ENCODE measurements at places on chromosomes 11 and 22.

DNA sequence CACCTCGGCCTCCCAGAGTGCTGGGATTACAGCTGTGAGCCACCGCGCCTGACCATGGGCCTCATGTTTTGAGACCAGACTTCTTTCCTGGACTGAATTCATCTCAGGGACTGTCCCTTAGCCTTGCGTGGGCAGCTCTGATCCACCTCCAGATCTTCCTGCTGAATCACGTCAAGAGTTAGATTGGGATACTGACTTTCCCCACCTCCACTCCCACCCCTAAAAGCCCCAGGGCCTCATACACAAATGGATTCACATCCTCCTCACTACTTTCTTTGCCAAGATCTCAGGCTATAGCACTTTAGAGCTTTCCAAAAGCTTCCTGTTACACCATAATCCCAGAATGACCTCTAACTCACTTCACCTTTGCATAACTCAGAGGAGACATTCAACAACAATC lies 12.1 kb downstream of the CCDC87 start:
- DNase-seq = no peak

DNA sequence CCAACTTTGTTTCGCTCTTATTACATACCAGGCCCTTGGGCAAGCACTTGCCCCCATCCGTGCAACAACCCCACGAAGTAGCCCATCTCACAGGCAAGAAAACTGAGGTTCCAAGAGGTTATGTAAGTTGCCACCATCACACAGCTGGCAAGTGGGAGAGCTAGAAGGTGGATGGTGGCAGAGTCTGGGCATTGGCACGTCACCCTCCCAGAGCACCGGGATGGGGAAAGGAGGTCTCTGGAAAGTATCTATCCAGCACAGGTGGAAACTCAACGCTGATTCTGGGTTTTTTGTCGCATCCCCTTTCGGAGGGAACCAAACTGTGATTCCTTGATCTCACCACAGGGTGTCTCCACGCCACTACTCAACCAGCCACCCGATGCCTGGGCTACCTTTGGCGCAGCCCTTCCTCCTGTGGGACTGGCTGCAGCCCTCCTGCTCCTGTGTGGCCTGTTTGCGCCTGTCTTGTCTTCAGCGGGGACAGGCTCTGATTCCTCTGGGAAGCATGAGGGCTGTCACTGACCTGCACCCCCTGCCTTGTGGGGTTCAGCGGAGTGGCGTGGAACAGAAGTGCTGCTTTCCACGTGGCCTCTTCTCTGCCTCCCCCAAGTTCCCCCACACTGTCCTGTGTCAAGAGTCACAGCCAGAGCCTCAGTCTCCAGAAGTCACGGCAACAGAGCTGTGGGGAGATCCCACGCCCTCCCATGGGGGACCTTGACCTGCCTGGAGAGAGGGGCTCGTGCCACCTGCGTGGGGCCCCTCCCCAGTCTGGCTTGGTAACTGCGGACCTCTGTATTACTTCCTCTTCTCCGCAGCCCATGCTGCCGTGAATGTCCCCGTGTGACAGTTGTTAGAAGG lies 34.4 kb upstream of the TRIM29 start:
- peak; percentile 58 for DNase-seq

- no peak for DNase-seq
Observed at GRCh38 chr22:36922105-36922608, 8.7 kb downstream of the CSF2RB start.

GRCh38 chr11:132036746-132037466 lies 666.5 kb downstream of the NTM start:
- no peak for DNase-seq

- no peak for DNase-seq
Observed at GRCh38 chr22:38540701-38541100, 29.3 kb downstream of the DMC1 start.

GRCh38 chr11:14384338-14384737 lies 25.4 kb upstream of the RRAS2 start:
- DNase-seq = no peak

- no peak for DNase-seq
Observed at GRCh38 chr11:83702796-83703195, 416.6 kb upstream of the CCDC90B start.

- no peak for DNase-seq
Observed at GRCh38 chr22:36017651-36018091, 11.0 kb downstream of the RBFOX2 start.

DNA sequence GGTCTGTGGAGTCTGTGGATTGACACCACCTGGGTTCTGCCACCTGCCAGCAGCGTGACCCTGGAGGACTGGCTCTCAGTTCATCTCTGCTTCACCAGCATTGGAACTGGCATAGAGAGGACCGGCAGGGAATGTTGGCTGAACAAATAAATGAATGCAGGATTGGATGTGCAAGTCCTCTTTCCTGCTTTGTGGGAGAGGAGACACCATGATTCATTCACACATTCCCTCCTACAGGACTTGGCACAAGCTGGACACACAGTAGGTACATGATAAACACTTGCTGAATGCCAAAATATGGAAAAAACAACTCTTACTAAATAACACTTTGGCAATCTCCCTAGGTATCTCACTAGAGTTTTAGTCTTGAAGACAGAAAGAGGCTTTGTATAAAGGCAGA lies 116.6 kb upstream of the NARS2 start:
- no peak for DNase-seq

DNA sequence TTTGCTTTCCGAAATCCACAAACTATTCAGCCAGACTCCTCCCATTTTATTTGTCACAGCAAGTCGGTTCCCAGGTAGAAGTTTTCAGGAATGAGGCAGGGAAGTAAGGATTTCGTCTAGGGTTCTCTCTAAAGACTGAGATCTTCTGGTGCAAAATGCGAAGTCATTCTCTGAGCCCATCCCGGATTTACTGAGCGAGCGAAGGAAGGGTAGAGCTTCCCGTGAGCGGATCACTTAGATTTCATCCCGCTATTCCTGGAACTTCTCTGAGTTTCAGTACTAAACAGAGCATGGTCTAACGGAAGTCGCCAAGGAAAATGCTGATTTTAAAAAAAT lies 3.1 kb upstream of the CALCA start:
- no peak for DNase-seq

DNA sequence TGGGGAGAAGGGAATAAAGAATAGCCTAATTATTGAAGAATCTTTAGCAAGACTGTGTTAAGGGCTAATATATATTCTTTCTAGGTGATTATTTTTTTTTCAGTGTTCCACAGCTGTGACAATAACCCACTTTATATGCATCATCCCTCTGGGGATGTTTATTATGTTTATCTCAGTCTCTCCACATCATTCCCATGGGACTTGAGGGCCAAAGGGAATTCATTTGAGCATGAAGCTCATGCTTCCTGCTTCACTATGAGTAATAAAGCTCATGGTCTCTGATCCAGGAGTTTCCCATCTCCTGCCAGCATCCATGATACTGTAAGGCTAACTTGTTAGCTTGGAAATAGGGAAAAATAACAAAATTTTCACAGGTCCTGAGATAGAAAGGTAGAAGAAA lies 1888.4 kb downstream of the LRRC4C start:
- no peak for DNase-seq

- DNase-seq = peak; percentile 58
Observed at GRCh38 chr11:129846508-129847335, 31.1 kb downstream of the TMEM45B start.

DNA sequence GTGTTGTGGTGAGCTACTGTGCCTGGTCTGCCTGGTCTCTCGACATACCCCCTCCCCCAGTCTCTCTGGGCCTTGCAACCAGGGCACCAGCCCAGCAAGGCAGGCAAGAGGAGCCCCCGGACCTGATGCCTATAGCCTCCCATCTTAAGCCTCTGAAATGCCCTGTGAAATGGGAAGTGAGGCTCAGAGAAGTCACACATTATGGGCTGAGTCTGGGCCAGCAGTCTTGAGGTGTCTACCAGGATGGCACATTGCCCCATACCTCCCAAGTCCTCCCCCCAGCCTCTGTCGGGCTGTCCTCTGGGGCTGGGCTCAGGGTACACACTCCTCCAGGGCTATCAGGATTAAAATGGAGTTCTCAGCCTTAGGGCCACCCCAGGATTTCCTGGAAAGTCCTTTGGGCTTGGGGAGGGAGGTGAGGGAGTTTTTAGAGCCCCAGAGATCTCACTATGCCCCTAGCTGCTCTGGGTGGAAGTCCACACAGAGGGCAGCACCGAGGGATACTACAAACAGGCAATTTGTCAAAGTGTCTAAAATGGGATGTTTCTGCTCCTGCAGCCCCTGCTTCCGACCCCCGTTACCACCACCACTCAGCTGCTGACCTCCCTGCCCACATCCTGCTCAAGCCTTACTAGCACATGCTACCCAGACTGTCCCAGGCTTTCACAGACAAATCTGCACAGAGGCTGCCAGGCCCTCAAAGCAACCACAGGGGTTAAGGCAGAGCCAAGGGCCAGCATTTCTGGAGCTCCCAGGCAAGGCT lies 3.1 kb upstream of the SH3BP1 start:
- DNase-seq = peak; percentile 59

DNA sequence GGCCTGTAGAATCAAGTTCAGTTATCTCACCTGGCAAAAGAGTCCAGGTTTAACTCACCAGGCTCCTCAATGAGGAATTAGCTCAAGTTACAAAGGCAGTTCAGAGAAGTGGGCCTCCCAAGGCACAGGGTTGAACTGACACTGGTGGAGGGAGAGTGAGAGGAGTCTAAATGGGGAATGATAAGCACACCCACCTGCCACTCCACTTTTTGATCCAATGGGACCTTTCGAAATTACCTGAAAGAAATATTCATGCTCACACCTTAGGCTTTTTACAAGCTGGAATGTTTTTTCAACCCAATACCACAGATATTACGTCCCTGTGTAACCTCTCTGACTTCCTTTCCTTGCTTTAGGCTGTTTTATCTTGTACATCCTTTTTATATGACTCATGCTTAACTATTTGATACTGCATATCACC lies 642.7 kb upstream of the TENM4 start:
- no peak for DNase-seq

DNA sequence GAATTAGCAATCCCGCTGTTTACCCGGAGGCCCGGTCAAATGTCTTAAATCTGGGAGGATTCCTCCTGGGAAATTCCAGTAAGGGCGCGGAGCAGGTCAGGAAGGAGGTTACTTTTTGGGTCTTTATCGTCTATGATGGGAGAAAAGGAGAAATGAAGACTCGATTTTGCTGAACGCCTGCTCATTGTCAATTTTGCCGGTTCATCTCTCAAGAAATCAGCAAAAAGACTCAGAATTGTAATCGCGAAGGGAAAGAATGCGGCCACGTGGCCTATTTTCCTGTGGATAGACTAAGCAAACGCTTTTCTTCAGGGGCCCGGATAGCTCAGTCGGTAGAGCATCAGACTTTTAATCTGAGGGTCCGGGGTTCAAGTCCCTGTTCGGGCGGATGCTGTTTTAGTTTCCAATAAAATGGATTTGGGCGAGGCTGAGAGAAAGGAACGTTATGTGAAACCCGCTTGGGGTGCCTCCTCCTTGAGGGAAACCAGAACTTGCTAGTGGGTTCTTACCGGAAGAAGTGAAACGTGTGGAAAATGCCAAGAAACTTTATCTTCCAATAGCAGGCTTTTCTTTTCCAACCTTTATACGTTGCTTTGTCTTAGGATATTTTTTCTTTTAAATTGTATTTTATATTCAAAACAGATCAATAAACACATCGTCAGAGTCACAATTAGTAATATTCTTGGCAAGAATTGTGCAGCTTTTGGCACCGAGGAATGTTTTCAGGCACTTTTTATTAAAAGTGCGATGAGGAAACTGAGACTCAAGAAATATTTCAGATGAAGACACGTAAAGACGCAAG lies 45.0 kb downstream of the OR4D9 start:
- peak; percentile 93 for DNase-seq

- DNase-seq = no peak
Observed at GRCh38 chr11:57203359-57203758, 21.6 kb downstream of the LRRC55 start.

DNA sequence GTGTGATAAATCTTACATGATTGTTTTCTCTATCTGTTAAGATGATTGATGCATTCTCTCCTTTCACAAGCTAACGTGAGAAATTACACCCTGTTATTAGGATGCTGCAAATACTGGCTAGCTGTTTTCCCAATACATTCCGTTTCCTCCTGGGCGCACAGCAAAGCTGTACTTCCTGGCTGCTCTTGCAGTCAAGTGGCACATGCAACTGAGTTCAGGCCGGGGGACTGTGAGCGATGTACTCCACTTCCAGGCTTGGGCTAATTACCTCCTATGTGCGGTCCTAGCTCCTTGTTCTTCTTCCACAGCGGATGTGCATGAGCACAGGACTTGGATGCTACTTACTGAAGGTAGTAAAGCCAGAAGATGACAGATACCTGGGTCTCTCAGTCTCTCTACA lies 234.9 kb upstream of the SESN3 start:
- DNase-seq = no peak

DNA sequence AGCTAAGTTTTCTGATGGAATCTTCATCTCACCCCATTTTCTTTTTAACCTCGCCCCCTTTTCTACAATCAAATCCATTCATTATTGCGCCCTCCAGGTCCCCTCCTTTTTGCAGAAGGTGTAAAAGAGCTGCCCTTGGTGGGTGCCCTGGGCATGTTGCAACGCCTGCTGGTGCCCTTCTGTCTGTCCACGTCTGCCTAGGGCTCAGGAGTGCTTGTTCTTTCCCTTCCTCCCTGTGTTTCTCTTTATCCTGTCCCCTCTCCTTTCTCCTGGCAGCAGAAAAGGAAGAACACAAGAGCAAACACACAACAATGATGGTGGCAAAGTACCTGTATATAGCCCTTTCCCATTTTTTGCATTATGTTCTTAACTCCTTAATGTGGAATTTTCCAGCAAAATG lies 6.2 kb upstream of the TLCD5 start:
- no peak for DNase-seq

DNA sequence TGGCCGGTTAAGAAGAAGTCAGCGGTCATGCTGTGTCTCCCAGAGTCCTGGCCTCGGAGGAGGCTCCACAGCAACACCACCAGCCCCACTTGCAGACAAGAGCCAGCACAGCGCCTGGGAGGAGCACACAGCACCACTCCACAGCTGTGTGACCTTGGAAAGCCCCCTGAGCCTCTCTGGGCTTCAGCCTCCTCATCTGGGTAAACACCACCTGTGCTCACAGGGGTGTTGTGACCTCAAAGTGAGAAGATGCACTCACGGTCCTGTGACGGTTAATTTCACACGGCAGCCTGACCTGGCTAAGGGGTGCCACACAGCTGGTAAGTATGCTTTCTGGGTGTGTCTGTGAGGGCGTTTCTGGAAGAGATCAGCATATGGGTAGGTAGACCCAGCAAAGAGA lies 54.7 kb downstream of the PHF21B start:
- no peak for DNase-seq

DNA sequence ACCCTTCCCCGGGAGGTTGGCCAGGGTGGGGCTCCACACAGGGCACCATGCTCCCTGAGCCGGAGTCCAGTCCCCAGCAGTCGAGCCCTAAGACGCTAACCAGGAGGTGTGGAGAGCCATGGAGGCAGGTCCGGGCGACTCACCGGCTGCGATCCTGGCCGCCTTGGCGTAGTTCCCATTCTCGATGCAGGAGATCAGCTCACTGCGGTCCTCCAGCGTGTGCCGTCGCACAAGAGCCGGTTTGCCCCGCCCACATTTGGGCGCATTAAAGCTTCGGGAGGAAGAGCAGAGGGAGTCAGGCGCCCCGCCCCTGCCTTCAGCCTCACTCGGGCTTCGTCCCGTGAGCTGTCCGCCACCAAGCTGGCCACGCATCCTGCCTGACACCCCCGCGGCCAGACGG lies 50.8 kb downstream of the BRD1 start:
- DNase-seq = no peak
